ENCODE measurements at places on chromosomes 4 and X.

DNA sequence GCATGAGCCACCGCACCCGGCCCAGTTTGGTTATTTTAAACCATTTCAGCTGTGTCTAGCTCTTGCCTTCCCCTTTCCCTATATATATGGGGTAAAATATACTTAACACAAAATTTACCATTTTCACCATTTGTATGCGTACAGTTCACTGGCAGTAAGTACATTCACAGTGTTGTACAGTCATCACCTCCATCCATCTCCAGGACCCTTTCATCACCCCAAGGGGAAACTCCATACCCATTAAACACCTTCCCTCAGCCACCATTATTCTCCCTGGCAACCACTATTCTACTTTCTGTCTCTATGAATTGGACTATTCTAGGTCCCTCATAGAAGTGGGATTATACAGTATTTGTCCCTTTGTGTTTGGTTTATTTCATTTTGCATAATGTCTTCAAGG lies 106.4 kb downstream of the TMEM131L start:
- DNase-seq: no peak

DNA sequence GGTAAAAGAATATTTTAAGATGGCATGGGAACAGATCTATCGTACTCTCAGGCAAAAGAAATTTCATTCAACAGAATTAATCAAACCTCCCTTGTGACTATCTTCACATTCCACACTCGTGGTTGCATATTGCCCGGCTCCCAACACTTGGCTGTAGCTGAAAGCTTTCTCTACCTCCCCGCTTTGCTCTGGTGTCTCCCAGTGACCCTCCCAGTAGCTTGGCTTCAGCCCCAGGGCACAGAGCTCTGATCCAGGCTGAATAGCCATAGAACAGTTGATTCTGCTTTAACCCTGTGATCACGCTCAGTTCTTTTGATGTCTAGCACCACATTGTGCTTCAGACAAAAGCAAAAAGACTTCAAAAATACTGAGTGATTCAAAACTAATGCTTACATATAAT lies 24.6 kb downstream of the SLC7A11 start:
- no peak for DNase-seq

DNA sequence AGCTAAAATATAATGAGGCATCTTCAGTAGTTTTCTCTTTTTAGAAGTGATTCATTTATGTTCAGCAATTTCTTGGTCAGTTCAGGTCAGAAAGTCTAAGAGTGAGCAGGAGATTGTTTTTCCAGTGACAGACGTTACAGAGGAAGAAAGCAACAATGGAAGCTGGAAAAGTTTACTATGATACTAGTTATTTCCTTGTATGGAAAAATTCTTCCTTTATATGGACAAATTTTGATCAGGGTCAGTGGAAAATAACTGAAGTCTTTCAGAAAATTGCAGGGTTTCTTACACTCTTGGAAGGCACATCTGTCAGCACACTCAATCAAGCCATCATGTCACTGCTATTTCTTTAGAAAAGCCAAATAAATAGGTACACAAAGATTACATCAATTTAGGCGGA lies 1120.7 kb downstream of the FAT4 start:
- no peak for DNase-seq

DNA sequence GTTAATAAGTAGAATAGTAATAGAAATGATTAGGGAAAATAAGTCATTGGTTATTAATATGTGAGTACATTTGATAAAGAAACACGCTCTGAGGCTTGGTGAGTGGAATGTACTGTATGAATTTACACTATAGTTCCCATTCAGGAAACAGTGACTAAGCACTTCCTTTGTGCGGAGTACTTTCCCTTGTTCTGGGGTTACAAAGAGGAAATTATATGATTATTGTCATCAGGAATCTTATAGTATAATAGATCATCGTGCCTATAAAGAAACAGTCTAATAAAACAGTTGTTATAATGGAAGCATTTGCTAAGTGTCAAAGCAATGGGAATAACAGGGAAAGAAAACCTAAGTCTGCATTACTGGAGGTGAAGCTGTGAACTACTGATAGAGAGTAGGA lies 138.0 kb downstream of the RPA4 start:
- DNase-seq: no peak

DNA sequence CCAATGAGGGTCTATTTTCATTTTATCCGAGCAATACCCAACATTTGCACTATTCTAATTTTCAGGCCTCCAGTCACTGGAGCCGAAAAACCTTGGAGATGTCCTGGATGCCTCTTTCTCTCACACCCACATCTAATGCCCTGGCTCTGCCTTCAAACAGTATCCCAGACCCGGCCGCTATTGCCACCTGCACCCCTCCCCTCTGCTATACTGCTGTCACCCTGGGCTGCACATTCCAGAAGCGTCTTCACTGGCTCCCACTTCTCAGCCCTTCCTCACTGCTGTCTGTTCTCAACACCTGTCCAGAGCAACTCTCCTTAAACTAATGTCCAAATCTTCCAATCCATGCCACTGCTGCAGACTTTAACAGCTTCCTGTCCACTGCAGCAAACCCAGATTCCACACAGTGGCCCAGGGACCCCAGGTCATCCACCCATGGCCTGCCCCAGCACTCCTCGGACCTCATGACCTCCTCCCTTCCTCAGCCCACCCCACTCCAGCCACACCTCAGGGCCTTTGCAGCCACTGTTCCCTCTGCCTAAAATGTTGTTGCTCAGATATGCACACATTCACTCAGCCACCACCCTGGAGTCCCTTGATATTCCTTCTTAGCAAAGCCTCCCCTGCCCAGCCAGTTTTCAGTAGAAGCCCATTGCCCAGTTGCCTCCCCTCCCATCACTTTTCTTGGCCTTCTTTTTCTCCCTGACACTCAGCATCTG lies 30.5 kb upstream of the PPP2R2C start:
- no peak for DNase-seq

DNA sequence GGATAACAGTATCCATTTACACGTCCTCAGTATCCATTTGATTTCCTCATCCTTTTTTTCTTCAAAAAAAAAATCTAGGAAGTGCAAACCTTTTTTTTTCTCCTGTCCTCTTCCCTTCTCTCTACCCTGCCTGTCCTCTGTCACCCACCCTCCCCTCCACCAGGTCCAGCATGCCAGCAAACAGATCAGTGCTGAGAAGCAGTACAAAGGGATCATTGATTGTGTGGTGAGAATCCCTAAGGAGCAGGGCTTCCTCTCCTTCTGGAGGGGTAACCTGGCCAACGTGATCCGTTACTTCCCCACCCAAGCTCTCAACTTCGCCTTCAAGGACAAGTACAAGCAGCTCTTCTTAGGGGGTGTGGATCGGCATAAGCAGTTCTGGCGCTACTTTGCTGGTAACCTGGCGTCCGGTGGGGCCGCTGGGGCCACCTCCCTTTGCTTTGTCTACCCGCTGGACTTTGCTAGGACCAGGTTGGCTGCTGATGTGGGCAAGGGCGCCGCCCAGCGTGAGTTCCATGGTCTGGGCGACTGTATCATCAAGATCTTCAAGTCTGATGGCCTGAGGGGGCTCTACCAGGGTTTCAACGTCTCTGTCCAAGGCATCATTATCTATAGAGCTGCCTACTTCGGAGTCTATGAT lies 1.7 kb downstream of the SLC25A4 start:
- no peak for DNase-seq

Measured in stimulated activated CD4-positive, alpha-beta T cell treated with anti-CD3 and anti-CD28 coated beads, TNF-alpha, amount 100 ng/mL, for 4 hours (primary cell).